Astrocyte of the spinal cord (primary cell): ENCODE measurements at places on chromosomes 1 and 21.
A peak's percentile ranks its signal among the peaks of the same experiment; 100 is the strongest.

DNA sequence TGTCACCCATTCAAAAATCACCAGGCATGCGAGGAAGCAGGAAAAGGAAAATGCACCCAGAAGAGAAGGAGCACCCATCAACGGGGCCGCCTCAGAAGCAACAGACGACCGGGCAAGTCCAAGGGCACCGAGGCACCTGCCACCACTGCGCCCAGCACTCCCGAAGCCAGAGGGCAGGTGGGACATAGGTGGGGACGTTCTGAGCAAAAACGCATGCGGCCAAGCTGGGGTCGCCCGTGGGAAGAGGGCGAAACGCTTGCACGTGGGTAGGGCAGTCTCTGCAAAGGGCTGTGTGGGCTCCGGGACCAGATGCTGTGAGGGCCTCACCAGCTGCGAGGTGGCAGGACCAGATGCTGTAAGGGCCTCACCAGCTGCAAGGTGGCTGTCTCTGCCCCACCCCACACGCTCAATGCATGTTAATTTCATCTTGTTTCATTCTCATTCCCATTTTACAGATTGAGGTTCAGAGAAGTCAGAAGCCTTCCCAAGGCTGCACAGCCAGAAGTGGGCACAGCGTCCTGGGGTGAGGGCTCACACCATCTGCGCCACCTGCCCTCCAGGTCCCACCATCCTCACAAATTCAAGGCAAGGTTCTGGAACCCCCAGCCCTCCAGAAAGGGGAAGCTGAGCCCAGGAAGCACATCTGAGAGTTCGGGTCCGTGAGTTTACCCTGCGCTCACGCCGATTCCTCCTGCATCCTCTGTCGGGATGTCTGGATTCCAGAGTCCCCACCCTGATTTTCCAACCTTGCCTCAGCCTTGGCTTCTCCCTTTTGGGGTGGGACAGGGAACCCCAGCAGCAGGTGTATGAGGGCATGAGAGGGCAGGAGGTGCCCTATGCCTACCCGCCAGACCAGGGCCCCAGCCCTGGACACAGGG lies 8.2 kb upstream of the SAMD11 start:
- DNase-seq, result no peak

- DNase-seq, result no peak
Observed at GRCh38 chr1:44775930-44776729, 790 bp downstream of the RPS8 start.

GRCh38 chr1:28915031-28915895 lies 894 bp downstream of the EPB41 start:
- peak; percentile 29 for DNase-seq

DNA sequence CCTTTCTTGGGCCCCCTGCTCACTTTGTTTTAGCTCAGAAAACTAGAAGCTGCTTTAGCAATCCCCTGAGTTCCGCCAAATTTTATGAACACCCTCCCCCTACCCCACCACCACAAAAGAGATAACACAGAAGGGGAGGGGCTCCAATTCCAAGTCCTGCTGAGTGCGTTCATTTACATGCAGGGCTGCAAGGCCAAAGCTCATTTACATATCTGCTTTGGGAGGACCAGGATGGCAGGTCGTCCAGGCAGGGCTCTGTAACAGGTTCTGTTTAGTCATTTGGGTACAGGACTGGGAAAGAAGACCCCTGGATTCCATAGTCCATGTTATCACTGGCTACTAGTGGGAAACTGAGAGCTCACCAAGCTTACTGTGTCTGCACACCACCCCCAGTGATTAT lies 35.9 kb upstream of the KIF21B start:
- DNase-seq, result no peak

- DNase-seq, result no peak
Observed at GRCh38 chr1:151897991-151898431, 11.3 kb downstream of the THEM4 start.

- no peak for DNase-seq
Observed at GRCh38 chr1:55420929-55421716, 206.0 kb upstream of the USP24 start.

DNA sequence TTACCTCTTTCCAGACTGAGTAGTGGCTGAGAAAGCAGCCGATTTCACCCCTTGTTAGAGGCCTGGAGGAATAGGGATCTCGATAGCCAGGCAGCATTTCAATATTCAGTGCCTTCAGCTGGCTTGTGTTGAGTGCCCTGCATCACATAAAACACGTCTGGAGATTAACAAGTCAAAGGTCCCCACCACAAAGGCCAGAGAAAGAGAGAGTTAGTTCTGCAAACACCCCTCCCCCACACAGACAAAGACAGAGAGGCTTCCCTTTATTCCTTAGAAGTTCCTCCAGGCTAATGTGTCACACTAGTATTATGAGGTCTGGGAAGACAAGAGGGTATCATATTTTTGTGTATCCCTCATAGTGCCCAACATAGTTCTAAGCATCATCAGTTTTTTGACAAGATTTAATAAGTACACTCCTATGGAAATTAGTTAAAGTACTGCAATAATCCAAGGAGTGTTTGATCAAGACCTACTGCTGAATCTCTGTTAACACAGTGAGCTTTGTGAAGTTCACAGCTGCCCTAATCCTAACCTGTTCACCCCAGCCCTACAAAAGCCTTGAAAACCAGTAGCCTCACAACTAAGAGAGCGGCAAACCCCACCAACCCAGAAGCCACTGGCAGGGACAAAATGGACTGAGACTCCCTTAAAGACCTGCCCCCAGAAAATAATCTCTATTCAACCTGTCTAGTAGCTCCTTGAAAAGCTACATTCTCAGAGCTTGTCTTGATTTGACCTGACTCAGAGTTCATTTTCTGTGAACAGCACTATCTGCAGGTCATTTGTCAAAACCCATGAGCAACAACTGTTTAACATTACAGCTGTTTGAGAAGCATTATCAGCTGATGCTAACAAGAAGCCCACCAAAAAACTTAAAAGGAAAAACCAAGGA lies 91.9 kb downstream of the COLGALT2 start:
- DNase-seq, result no peak

DNA sequence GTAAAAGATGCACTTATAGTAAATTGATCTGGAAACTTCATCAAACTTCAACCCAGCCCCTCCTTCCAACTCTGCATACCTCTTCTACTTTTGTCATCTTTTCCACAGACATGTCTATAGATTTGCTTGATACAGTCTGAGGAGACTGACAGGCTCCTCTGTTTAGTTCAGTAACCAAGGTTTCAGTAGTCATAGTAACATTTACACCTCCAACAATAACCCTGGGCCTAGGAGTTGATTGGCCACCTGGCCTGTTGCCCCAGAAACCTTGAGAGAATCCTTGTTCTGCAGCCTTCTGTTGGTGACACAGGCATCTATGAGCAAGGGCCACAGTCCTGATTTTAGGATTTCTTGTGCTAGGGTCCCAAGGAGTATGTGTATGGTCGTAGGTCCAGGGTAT lies at the start of gene CFAP141:
TSS of gene CFAP141 (minus strand) at position 138 of the 400 bp plus-strand sequence. CDS start at position 112, 26 bp downstream.
- no peak for DNase-seq

DNA sequence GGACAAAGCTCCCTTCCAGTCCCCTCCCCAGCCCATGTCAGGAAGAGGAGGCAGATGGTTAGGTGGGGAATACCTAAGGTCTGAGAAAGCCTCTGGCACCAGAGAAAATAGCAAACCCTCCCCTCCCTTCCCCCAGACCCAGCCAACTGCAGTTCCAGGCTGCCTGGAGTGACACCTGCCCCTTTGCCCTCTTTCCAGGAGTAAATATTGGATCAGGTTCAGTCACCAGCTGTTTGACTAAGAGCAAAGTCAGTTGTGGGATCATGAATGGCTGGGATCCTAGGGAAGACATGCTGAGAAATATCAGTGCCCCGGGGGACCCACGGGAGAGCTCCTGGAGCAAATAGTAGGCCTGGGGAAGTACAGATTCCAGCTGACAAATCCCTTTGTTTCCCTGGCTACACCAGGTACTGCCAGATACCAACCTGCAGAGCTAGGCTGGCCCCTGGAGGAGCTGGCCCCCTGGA lies 12.2 kb upstream of the CDK18 start:
- no peak for DNase-seq

DNA sequence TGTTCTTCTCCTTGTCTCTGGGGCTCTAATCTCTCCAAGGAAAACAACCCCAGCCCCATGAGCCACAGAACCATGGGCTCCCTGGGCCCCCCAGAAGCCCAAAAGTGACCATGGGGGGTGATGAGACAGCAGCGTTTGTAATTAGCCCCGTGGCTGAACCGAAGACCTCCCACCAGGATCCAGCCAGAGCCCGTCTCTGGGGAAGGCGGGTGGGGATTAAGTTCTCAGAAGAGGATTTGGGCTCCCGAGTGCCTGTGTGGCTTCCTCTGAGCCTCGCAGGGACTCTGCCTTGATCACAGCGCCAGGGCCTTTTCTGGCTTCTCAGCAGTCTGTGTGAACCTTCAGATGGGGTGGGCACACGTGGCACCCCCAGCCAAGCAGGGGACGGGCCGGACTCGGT lies 77.0 kb downstream of the ALPL start:
- DNase-seq, result peak; percentile 18

GRCh38 chr1:3727042-3727824 lies 25.0 kb upstream of the CCDC27 start:
- no peak for DNase-seq

DNA sequence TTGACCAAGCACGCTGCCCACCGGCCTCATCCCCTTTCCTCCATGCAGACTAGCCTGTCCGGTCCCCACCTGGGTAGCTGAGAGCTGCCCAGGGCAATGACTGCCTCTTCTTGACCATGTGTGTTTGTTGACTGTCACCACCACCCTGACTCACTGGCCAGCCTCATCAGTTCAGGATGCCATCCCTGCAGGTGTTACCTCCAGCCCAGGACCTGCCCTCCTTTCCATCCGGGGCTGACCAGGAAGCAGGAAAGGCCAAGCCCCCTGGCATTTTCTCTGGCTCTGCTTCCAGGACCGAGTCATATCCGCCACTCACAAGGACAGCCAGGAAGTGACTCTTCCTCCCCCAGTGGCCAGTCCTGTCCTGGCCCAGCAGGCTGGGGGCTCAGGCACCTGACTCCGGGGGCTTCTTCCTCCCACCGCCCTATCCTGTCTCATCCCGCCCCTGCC lies 17.1 kb downstream of the EPHA2 start:
- no peak for DNase-seq

- peak; percentile 82 for DNase-seq
Observed at GRCh38 chr1:77545970-77546369, 136.5 kb downstream of the ZZZ3 start.

GRCh38 chr1:114094363-114094634 lies 59.4 kb downstream of the SYT6 start:
- peak; percentile 32 for DNase-seq

GRCh38 chr1:41646186-41646585 lies 161.7 kb upstream of the EDN2 start:
- DNase-seq, result no peak

GRCh38 chr1:233343262-233343661 lies 15.7 kb downstream of the MAP3K21 start:
- DNase-seq, result no peak

GRCh38 chr1:116066868-116067565 lies 44.2 kb upstream of the MAB21L3 start:
- peak; percentile 76 for DNase-seq

DNA sequence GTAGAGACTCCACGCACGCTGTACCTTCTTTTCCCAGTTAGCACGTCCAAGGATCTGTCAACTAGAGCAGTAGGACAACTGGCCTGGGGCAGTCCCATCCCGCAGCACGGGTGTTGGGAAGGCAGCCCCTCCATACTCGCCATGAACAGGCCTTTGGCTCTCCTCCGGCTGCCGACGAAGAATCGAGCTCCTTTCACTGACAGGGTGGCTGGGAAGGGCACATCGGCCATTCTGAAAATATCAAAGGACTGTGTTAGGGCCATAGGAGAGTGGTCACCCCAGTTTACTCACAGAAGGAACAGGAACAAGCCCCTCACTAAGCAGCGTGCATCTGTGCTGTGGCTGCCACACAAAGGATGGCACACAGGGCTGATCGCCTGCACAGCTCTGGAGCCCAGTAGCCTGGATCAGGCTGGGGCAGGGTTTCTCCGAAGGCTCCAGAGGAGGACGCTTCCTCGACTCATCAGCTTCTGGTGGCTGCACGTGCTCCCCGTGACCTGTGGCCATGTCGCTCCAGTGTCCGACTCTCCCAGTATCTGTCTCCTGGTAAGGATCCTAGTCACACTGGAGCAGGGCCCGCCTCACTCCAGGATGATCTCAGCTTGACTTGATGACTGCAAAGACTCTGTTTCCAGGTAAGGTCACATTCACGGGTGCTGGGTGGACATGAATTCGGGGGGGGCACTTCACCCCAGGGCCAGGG lies 8.9 kb downstream of the KRTAP10-1 start:
- DNase-seq, result no peak

- DNase-seq, result no peak
Observed at GRCh38 chr1:60541831-60542532, 468.4 kb upstream of the C1orf87 start.

- peak; percentile 74 for DNase-seq
Observed at GRCh38 chr1:41662765-41663437, 178.4 kb upstream of the EDN2 start.

- peak; percentile 36 for DNase-seq
Observed at GRCh38 chr1:9589144-9589718, 520 bp downstream of the TMEM201 start.

- no peak for DNase-seq
Observed at GRCh38 chr1:82733645-82734044, 932.9 kb downstream of the ADGRL2 start.

DNA sequence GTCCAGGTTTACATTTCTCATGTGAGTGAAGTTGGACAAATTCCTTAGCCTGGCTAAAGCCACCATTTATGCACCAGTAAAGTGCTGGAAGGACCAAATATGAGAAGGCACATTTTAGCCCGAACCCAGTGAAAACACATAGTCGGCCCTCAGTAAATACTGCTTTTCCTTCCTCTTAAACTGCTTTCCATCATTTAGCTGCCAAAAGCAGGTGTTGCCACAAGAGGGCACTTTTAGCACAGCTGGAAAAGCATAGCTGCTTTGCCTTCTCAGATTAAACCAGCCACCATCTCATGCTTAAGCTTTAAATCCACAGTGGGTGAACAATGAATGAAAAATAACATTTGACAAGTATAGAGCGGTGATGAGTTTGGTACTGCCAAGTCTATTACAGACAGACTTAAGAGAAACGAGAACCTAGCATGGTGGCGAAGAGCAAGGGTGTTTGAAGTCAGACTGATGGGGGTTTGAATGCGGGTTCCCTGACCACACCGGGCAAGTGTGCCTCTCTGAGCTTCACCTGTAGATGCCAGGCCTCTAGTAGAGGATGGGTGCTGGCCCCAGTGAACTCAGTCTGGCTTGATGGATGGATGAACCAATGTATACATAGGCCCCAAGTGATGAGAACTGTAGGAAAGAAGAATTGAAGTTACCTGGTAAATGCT lies 57.8 kb downstream of the SLC35D1 start:
- peak; percentile 79 for DNase-seq

DNA sequence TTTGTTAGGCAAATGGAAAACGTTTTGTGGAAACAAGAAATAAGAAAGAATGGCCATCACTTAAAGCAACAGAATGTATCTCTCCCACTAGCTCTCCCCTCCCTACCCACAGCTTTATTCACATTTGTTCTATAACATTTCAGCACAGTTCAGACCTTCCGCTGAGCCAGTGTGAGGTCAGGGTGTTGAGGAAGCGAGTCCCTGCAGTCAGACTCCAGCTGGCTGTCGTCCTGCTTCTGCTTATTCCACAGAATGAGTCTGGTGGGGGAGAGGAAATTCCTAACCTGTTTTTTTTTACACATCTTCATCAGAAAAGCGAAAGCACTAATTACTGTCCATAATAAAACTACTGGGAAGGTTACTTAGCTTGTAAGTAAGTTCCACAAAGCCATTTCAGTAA lies 39.0 kb downstream of the MRPL39 start:
- DNase-seq, result peak; percentile 81
